HFFc6 (cell line): ENCODE measurements at places on chromosomes 7 and 10.

GRCh38 chr10:103413564-103413963 lies 17.1 kb downstream of the PDCD11 start:
- H3K4me1 ChIP-seq = no peaks in the 10 kb centered on the region
- no peak for DNase-seq
- peaks cover 31% of the 10 kb centered on the region for H3K36me3 ChIP-seq
- H3K27me3 ChIP-seq = peaks cover 2% of the 10 kb centered on the region; the same call in 1 of the 2 replicates
- no peak overlapping the region for H3K27ac ChIP-seq

- DNase-seq = no peak
- no peaks in the 10 kb centered on the region for H3K27me3 ChIP-seq
- peaks cover 17% of the 10 kb centered on the region for H3K4me1 ChIP-seq
- no peaks in the 10 kb centered on the region for H3K36me3 ChIP-seq
Measured at GRCh38 chr7:84908196-84908793, 278.6 kb downstream of the SEMA3D start.

GRCh38 chr7:74287303-74288033 lies 1.7 kb upstream of the CLIP2 start:
- peaks cover 28% of the 10 kb centered on the region for H3K4me1 ChIP-seq
- no peaks in the 10 kb centered on the region for H3K36me3 ChIP-seq
- no peaks in the 10 kb centered on the region for H3K27me3 ChIP-seq
- DNase-seq = no peak
- no peak overlapping the region for H3K27ac ChIP-seq

DNA sequence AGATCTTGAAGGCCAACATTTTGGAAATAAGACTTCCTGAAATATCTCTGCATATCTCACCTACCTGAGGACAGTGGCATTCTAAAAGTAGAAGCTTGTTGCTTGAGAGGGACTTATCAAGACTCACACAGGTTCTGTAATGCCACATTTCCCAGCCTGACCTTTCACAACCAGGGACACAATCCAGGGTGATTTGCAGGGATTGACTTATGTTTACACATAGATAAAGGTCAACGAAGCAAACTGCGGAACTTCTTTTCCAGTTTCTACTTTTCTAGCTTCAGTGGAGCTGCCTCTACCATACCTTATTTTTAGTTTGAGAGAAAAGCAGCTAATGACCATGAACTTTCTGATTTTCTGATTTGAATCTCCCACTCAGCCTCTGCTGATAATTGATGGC lies 148.7 kb downstream of the SLC16A9 start:
- no peaks in the 10 kb centered on the region for H3K4me1 ChIP-seq
- H3K36me3 ChIP-seq = no peaks in the 10 kb centered on the region
- no peak for DNase-seq
